ENCODE measurements at places on chromosomes 16 and 17.
A peak's percentile ranks its signal among the peaks of the same experiment; 100 is the strongest.

- DNase-seq = no peak
Measured at GRCh38 chr17:63989622-63990345, 8.4 kb upstream of the PRR29 start.

DNA sequence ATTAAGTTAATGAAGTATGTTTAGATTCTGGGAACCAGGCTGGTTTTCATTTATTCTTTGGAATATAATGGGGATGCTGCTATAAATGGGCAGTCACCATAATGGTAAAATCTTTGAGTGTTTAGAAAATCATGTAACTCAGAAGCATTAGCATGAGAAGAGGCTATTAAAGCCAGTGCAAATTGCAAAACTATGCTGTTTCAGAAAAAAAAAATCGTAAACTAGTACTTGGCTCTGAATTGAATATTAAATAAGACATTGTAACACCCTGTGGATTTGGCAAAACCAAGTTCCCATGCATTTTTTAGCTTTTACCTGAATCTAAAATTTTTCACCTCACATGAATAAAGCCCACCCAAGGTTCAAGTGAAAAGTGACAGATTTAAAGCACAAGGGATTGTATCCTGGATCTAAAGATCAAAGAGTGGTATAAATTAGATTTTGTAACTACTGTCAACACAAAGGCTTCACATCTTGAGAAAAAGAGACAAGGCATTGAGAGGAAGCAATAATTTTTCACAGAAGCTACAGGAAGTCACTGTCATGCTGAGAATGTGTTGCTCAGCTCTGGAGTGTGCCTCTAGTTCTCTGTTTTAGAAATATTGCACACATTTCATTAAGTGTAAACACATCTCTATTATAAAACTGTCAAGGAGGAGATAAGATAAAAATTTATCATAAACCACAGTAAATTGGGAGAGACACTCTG lies 142.2 kb downstream of the ABCA8 start:
- no peak for DNase-seq

DNA sequence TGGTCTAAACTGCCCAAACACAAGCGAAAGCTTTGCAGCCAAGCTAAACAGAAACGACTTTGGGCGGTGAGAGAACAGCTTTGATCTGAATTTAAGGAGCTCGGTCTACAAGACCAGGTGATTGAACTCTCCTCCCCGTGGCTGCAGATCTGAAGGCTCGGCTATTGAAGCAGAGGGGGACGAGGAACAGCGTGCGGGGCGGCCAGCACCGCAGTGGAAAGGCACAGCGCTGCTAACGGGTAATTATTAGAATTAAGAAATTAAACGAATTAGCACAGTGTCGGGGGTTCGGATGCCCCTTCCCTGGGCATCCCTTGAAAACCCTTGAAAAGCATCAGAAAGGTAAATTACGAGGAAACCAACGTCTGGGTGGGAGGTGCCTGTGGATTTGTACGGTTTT lies 431 bp downstream of the TEKT3 start:
- DNase-seq = no peak

DNA sequence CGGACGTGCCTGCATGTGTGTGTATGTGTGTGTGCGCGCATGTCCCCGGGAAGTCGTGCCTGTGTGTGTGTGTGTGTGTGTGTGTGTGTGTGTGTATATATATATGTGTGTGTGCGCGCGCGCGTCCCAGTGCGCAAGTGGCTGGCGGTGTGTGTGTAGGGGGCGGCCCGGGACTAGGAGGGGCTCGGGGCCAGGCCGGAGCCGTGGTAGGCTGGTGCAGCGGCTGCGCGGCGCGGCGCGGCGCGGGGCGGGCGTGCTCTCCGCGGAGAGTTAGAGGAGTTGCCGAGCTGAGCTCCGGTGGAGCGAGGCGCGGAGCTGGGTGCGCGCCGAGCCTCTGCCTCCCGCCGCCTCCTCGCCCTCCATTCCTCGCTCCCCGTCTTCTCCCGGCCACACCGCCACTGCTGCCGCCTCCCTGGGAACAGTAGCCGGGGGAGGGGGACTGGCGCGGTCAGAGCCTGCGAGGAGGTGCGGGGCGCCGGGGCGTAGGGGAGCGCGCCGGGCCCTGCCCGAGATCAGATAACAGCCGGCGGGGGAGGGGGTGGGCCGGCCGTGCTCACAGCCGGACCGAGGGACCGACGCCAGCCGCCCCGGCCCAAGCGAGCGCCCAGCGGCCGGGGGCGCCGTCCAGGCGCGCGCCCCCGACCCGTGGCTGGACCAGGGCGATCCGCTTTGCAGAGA lies at the start of gene KCNJ12:
Gene KCNJ12, plus strand, starts transcription at position 277 of the 678 bp plus-strand sequence. CDS start 38,986 bp downstream, outside the sequence.
- DNase-seq = no peak

DNA sequence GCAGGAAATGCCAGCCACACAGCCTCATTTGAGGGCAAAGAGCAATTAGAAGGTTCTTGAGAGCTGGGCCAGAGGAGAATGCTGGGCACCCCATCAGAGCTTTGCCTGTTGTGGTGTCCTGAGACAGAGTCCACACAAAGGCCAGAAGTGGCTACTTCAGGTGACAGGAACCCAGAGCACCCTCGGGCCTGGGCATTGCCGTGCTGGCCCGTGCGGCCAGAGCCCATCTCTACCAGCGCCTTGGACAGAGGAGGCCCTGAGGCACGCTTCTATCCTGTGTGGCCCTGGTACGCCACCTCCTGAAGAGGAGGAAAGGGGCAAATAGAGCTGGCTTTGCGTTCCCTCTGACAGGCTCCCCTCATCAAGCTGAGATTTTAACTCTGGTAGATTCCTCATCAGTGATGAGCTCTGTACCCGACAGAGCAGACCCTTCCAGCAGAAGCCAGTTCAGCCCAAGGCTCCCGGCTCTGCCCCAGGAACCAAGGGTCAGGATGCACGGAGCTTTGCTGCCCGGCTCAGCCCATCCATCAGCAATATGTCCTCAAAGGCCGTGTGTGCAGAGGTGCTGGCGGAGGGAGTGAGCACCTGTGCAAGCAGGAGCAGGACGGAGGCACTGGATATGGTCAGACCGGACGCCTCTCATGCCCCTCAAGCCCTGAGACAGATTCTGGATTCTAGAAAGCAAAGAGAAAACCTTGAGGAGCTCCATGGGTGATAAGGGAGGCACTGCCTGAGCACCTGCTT lies 3.4 kb upstream of the RASD1 start:
- DNase-seq = no peak

GRCh38 chr16:24367186-24367710 lies 111.1 kb downstream of the CACNG3 start:
- DNase-seq = no peak

- DNase-seq = no peak
Measured at GRCh38 chr17:50542795-50543774, 3.9 kb upstream of the SPATA20 start.

DNA sequence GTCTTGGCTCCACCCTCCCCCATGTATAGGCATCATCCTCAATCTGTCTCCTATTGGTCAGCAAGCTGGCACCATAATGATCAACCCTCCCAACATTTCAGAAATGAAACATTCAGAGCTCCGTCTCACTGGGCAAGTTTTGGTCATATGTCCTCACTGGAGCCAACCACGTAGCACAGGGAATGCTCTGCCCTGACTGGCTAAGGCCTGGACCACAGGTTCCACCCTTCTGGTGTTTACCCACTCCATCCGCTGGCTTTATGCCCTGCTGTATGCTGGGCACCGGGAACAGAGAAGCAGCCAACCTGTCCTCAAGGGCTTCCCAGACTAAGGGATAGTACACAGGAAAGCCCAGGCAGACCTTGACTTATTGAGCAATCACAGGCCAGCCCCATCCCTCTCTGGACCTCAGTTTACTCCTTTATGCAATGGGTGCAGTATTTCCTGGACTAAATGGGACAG lies 20.5 kb downstream of the MYO15A start:
- DNase-seq = no peak

DNA sequence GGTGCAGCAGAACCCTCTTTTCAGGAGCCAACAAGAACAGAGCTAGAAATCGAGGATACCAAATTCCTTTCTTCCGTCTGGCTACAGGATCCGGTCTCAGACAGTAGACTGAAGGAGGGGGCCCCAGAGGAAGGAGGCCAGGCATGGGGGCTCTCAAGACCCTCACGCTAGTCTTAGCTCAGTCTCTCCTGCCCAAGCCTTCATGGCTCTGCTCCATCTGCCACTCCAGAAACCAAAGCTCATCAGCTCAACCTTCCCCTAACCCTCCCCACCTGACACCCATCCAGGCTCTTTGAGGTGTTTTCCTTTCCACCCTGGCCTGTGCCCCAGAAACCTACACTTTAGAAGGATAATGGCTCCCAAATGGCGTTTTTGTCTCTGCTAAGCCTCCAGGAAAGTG lies 6.2 kb upstream of the TMEM92 start:
- no peak for DNase-seq

GRCh38 chr17:58371300-58371950 lies 19.4 kb upstream of the SUPT4H1 start:
- no peak for DNase-seq

DNA sequence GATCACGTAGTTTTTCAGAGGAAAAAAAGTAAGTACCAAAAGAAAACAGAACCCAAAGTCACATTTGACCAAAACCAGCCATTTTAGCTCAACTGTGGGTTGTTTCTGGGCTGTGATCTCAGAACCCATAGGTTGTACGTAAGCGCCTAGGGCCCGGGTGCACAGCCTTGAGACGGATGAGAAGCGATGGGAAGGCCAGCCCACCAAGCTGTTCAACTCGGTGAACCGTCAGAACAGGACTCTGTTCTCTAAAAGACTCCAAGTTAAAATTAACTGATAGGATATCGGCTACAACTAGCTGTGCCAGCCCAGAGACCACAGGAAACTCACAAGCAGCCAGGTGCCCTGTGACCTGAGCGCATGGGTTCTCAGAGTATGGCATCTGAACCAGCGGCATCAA lies 28.3 kb downstream of the USP22 start:
- DNase-seq = no peak

- DNase-seq = peak; percentile 60
Measured at GRCh38 chr17:29219378-29220047, 27.1 kb upstream of the CRYBA1 start.

DNA sequence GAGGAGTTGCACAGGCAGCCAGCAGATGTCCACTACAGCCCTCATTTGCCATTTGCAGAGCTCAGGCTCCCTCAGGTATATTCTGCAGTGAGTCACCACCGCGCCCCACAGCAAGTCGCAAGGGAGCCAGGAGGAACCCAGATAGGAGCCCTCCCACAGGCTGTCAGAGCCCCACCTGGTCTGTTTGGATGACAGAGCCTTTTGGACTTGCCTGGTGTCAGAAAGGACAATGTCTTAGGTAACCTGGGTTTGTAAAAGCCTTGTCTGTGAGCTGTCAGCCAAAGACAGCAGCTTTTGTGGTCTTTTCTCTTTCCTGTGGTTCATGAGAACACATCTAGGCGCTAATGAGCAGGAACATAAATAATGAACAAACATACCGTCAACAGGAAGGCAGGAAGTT lies 70.9 kb downstream of the GNAO1 start:
- DNase-seq = peak; percentile 52

DNA sequence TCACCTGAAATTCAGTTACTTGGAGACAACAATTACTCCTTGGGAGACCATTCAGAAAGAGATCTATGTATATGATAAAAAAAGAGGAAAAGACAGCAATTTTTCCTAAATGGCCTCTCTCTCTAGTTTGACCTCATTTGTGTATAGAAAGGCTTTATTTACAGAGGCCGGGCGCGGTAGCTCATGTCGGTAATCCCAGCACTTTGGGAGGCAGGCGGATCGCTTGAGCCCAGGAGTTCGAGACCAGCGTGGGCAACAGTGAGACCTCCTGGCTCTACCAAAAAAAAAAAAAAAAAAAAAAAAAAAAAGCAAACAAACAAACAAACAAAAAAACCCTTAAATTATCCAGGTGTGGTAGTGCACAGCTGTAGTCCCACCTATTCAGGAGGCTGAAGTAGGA lies 20.7 kb downstream of the GRB2 start:
- DNase-seq = no peak

GRCh38 chr17:74981318-74981978 lies 6.0 kb upstream of the CDR2L start:
- DNase-seq = no peak

GRCh38 chr16:3073448-3073847 lies 8.0 kb downstream of the IL32 start:
- DNase-seq = no peak

DNA sequence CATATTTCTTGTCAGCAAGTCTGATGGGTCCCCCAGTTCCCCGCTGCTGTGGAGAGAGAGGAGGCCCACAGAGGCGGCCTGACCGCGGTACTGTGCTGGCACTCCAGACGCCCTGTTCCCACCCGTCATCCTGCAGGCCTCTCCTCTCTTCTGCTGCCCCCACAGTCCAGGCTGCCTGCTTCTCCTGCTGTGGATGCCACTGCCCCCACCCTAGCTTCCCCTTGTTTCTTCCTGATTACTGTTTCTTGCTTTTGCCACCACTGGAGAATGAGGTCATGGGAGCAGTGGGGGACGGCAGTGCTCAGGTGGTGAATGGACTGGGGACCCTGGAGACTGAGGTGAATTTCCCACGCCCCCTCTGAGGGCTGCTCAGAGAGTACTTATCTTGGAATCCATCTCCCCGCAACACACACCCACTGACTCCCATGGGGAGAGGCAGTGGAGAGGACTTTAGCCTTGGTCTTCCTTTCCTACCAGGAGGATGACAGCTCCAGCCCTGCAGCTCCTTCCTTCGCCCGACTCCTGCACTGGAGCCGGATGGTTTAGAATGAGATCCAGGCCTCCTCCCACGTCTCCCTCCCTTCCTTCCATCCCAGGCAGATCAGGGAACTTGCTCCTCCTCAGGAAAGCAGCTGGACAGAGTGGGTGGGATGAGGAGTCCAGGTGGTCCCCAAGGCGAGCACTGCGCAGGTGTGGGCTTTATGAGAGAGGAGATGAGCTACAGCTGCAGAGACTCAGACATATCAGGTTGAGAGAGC lies 60.4 kb downstream of the PLXDC1 start:
- no peak for DNase-seq

GRCh38 chr17:59462385-59462784 lies 103.0 kb upstream of the DHX40 start:
- no peak for DNase-seq

DNA sequence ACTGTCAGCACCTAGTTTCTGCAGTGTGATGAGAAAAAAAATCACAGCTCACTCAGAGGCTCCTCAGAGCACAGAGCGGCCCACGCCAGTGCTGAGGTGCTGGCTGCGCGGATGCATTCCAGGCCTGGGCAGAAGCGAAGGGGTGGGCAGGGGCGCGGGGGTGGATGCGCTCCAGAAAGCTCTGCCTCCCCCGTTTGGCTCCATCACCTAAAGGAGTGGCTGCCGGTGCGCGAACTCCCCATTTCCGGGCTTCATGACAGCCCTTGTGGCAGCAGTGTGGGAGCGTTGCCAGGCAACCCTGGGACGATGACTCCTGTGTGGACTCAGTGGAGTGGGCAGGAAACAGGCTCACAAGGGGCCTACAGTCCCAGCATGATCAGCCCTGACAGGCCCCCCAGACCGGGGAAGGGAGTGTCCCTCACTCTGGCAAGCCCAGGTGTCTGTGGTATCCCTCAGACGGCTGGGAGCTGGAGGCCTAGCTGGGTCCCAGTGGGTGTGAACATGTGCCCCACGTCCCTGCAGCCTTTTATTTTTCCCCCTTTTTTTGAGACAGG lies 32.8 kb upstream of the NUDT16L1 start:
- peak; percentile 52 for DNase-seq

- no peak for DNase-seq
Measured at GRCh38 chr16:12420661-12421209, 383.0 kb downstream of the CPPED1 start.

DNA sequence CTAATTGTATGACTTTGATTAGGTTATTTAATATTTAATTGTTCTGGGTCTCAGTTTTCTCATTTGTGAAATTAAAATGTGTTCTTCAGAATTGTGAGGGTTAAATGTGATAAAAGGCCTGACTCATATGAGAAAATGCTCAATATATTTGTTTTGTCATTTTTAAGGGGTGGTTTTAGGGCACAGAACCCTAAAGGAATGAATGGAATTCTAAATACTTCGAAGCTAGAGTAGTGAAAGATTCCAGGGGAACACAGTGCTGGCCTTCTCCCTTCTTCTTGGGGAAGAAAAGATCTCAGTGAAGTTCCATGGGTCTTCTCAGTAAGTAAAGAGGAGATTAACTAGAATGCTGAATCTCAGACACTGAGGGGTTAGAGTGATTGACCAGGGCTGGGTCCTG lies 3.9 kb upstream of the SMPD3 start:
- DNase-seq = no peak

All from CD4-positive, alpha-beta T cell treated with Interferon gamma for 1 hour (primary cell).